Skin of body (tissue), 3 donors: ENCODE measurements at places on chromosomes 16 and 17. TPM values are rescaled to one million over a fixed set of nuclear protein-coding genes. Genes with fewer than 3 reads are reported as not detected.

The KRT31 gene
- total RNA-seq = 52.1 TPM

The PRSS27 gene
- 0.39 TPM for total RNA-seq

The SLC38A8 gene
- total RNA-seq = not detected

The CCL16 gene
- not detected for total RNA-seq

The CDH8 gene
- 5.6 TPM for total RNA-seq

The MGAT5B gene
- total RNA-seq = 0.69 TPM

The SAMD14 gene
- 1.4 TPM for total RNA-seq

The TERB1 gene
- 0.10 TPM for total RNA-seq

The TCAP gene
- total RNA-seq = 20.7 TPM

The KRTAP4-5 gene
- 1.3 TPM for total RNA-seq

The PRSS33 gene
- not detected for total RNA-seq

The NEK8 gene
- 2.8 TPM for total RNA-seq
